Keratinocyte (primary cell): ENCODE measurements at places on chromosomes 4 and X. TPM values are rescaled to one million over a fixed set of nuclear protein-coding genes. Genes with fewer than 3 reads are reported as not detected.

Gene USP26
- polyA plus RNA-seq: not detected in 3 replicates

- H3K27me3 ChIP-seq: no peaks in the 10 kb centered on the region
- H3K27ac ChIP-seq: no peak overlapping the region
- H3K36me3 ChIP-seq: no peaks in the 10 kb centered on the region
- H3K4me3 ChIP-seq: no peak overlapping the region
Measured at GRCh38 chrX:24241822-24242648, 71.8 kb downstream of the SUPT20HL2 start.

DNA sequence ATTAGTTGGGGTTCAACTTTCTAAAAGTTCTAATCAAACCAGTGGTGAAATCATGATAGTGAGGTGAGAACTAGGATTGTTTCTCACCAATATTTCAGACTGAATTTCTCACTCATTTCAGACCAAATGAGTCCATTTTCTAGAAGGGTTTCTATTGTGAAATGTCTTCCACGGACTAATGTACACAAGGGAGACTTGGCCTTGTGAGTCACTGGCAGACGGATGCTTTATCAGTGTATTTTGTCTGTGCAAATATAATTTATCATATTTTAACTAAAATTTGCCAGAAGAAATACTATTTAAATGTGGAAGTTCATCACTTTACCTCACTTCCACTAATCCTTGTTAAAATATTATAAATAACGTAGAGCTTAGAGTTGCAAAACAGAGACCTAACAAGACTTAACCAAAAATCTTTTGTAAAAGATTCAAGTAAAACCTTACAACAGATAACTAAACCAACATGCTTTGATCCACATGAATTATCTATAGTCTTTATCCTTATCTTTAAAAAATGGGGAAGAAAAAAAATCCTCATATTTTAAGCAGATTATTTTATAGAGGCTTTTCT lies 506.0 kb upstream of the FAM241A start:
- no peaks in the 10 kb centered on the region for H3K4me1 ChIP-seq
- no peaks in the 10 kb centered on the region for H3K36me3 ChIP-seq
- no peaks in the 10 kb centered on the region for H3K27me3 ChIP-seq
- no peak for DNase-seq
- H3K4me3 ChIP-seq: no peak overlapping the region

- no peak overlapping the region for H3K4me3 ChIP-seq
- no peaks in the 10 kb centered on the region for H3K27me3 ChIP-seq
- no peak for DNase-seq
- H3K4me1 ChIP-seq: no peaks in the 10 kb centered on the region
- H3K36me3 ChIP-seq: peaks cover 33% of the 10 kb centered on the region
- H3K27ac ChIP-seq: no peak overlapping the region
Measured at GRCh38 chr4:86769794-86770193, 79.4 kb downstream of the SLC10A6 start.

DNA sequence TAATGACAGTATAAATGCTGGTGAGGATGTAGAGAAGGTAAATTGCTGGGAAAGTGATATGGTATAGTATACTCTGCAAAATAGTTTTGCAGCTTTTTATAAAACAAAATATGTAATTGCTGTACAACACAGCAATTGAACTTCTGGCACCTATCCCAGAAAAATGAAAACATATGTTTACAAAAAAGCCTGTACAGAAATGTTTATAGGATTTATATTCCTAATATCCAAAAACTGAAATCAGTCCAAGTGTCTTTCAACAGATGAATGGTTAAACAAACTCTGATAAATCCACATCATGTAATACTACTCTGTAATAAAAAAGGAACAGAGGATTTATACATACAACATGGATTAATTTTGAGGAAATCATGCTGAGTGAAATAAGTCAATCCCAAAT lies 198.4 kb upstream of the ACTRT1 start:
- no peaks in the 10 kb centered on the region for H3K27me3 ChIP-seq
- H3K36me3 ChIP-seq: no peaks in the 10 kb centered on the region
- no peak for DNase-seq
- H3K27ac ChIP-seq: no peak overlapping the region
- no peak overlapping the region for H3K4me3 ChIP-seq
